Occipital lobe (tissue), 3 donors: ENCODE measurements at places on chromosomes 3 and 15. TPM values are rescaled to one million over a fixed set of nuclear protein-coding genes. Genes with fewer than 3 reads are reported as not detected.

GRCh38 chr3:190227064-190227463 is 95.2 kb downstream of the CLDN1 start:
- DNase-seq, result no peak

GRCh38 chr3:159584421-159584820 is 404.2 kb upstream of the IL12A start:
- DNase-seq, result no peak

- no peak for DNase-seq
Observed at GRCh38 chr3:156602424-156602823, 47.5 kb upstream of the SSR3 start.

DNA sequence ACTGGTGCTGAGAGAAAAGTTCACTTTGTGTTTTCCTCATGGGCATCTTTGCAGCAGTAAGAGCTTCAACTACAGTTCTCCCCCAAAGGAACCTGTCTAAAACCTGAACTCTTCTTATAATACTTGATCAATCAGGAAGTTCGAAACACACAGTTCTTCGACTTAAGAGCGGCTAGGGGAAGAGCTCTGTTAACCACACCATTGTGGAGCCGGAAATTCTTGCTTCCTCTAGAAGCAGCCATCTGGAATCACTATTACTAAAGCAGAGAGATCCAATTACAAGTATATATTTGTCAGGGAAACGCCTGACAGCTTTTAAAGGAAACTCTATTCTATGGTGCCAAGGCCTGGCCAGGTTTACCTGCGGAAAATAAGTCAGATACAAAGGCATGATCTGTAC is 337.3 kb upstream of the CBLB start:
- no peak for DNase-seq

- DNase-seq, result no peak
Observed at GRCh38 chr15:48748535-48748934, 62.3 kb downstream of the CEP152 start.

DNA sequence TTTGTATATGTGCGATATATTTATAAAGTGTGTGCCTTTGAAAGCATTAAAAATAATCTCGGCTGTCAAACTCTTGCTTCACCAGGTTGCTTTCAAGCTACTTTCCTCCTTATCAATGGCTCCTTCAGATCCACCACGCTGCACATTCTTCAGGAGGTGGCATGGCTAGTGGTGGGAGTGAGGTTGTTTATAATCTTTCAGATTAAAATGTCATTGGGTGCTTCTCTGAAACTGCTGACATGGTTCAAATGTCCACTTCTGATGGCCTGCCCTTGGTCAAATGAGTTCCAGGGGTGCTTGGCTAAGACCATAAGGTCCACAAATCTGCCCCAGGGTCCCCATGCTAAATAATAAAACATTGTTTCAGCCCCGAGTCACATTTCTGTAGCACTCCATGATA is 36.7 kb downstream of the ARHGAP31 start:
- DNase-seq, result no peak

GRCh38 chr3:120597445-120598049 is 1.4 kb downstream of the NDUFB4 start:
- no peak for DNase-seq

- DNase-seq, result no peak
Observed at GRCh38 chr3:122936986-122937385, 90.6 kb downstream of the SEMA5B start.

DNA sequence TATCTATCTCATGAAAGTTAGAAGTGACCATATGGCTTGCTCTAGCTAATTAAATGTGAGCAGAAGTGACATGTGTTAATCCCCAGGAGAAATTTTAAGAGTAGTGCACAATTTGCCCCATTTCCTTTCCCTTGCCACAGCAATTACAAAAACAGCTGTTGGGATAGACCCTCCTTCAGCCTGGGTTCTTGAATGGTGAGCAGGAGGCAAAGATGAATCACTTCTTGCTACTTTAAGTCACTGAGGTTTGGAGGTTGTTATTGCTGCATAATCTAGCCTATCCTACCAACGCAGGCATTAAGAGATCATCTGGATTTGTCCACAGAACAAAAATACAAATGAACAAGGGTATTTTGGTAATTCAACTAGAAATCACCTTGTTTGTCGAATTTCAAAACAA is 51.7 kb upstream of the CAPN7 start:
- no peak for DNase-seq

GRCh38 chr3:112004187-112004586 is 5.5 kb downstream of the TAGLN3 start:
- DNase-seq, result no peak

DNA sequence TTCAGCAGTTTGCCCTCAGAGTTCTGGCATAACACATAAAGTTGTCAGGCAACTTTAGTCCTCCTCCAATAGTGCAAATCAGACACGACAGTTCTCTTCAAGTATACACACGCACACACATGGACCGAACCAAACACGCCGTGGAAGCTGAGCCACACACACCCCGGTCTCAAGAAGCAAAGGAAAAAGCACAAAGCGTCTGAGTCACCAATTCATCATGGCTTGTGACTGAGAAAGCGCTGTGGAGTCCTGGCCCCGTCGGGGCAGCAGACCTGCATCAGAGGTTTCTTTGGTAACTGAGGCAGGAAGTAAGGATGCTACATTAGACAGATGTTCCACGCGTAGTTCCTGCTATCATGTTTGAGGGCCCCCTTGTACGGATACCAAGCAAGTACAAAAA is 85.7 kb downstream of the VGLL4 start:
- DNase-seq, result peak; percentile 32

DNA sequence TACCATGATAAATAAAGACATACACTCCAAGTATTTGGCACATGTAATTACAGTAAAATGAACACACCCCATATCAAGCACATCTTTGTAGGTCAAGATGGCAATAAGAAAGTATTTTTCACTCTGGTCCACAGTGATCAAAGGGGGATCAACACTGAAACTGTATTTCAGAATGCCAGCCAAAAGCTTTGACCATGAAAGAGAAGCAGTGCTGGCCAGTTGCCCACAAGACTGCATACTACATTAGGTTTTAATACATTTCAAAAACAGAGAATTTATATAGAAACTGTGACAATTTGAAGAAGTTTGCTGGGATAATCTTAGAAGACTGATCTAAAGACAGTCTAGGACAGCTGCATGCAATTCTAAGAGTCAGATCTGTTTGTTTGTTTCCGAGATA is 1035.3 kb downstream of the FHIT start:
- DNase-seq, result no peak

GRCh38 chr3:83122774-83123350 is 1361.4 kb upstream of the GBE1 start:
- no peak for DNase-seq

DNA sequence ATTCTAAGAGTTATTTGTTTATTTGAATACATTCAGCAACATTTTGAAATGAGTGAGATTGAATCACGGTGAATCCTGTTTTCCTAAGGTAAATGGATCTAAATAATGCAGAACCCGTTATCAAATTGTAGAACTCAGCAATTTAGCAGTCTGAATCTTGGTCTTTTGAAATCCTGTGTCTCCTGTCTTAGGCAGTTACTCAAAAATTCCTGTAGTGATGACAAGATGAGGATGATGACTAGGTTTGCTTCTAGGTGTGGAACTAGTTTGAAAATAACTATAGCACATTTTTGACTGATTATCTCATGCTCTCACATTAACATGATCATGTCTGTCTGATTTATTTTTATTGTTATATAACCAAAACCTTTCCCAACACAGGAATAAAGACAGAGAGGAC is 115.0 kb downstream of the RAP2B start:
- DNase-seq, result no peak

DNA sequence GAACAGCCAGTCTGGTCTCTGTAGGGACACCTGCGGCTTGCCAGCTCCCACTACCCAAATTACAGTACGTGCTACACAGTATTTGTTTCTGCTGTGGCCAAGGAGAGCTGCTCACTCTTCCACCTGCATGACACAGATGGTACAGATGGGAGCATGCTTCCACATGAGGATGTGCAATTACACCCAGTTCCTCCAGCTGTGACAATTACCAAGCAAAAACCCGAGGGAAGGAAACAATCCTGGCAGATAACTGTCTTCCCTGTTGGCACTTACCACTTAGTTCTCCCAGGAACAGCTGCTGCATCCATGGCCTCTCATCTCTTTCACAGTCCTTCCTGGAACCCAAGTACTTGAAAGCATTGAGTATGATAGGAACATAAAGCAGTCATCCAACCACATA is 34.4 kb downstream of the DET1 start:
- DNase-seq, result no peak

- no peak for DNase-seq
Observed at GRCh38 chr3:126679831-126680666, 24.0 kb upstream of the CHCHD6 start.

DNA sequence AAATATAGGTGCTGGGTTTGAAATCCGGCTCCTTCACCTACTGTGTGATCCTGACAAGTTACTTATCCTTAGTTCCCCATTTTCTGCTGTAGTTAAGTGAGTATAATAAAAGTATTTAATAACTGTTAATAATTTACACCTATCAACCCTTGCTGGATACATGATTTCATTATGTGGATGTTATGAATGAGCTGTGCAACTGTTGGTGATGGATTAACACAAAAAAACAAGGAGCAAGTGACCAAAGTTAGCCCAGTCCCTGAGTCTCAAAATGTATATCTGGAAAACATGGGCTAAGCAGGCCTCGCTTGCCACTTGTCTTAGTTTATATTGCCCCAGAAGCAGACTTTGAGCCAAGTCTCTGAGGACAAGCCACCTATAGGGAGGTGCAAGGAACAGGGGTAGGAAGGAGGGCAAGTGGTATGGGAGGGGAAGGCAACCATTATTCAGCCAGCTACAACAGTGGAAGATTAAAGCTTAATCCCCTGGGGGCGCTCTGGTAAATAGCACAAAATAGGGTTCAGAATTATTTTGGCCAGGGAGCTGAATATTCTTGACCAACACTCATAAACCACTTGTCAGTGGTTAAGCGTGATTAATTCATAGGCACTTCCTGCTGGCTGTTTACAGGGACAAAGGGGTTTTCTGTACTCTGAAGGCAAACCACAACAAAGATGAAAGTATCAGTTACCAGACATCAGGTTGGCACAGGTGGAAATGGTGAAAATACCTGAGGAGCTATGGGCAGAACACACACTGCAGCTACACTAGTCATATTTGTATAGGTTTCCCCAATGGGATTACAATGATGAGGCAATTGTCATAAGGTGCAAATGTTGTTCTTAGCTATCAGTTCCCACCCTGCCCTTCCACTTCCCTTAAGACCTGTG is 76.2 kb downstream of the TRIM42 start:
- DNase-seq, result no peak

DNA sequence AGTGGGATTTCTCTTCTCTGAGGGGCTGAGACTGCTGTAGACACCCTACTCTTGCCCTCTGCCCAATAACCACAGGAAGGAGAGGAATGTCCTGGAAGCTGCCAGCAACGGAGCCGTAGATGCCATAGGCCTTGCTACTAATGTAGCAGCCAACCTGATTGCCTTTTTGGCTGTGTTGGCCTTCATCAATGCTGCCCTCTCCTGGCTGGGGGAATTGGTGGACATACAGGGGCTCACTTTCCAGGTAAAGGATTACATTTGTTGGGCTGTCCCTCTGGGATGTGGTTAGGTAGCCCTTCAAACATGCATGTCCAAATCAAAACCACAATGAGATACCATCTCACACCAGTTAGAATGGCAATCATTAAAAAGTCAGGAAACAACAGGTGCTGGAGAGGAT is 16.1 kb downstream of the SLC28A2 start:
- DNase-seq, result no peak

- no peak for DNase-seq
Observed at GRCh38 chr15:48132874-48133273, 12.1 kb downstream of the SLC24A5 start.

DNA sequence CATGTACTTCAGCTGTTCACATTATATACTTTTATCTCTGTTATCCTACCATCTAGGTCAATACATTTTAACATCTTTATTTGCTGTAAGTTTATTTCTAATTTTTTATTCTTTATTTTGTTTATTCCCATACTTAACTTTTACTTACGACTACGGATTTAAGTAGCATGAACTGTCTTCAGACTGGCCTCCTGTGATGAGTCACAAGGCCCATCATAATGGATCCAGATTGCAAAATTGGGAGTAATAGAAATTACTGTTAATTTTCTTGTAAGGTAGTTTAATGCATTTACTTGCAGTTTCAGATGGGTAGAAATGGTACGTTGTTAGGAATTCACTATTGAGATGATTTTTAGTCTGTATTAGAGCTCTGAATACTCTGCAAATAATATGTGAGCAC is 45.9 kb downstream of the PPARG start:
- DNase-seq, result no peak

DNA sequence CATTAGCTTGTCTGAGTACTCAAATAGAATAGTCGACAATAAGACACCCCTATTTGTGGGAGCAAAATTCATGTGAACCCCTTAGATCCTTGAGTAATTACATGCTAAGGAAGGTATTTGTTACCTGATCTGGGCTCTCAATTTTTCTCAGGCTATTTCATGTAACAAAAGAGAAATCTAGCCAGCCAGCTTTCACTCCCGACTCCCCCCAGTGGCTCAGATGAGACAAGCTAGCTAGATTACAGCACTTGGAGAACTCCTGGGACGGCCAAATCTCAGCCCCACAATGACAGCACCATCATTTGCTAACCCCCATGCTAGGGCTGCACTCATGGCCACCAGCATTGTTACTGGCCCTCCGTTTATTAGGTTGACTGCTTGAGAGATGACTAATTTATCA is 41.3 kb downstream of the GLDN start:
- DNase-seq, result no peak

DNA sequence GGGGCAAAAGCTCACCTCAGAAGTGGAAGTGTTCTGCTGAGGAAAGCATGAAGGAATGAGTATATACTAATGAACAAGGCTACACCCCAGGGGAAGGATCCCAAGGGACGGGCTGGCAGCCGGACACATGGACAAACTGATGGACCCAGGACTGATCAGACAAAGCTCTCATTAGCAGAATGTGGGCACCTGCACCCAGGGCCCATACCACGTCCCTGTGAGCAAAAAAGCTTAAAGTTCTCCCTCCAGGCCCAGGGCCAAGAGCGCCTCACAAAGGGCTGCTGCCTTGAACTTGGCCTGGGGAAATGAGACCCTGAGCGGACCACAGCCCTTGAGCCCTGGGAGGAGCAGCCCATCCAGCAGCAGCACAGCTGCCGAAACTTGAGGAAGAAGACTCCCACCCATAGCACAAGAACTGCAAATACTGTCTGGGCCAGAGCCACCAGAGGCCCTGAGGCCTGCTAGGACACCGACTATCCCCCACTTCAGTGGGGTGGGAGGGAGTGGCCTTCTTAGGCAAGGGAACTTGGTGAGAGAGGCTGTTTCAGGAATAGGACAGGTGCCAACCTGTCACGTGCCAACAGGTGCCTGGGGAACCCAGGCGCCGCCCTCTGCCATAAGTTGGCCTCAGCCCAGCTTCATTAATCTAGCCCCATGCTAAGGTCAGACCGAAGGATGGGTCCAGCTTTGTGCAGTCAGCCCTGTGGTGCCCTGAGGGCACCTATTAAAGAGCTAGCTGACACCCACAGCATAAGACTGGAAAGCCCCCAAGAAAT is 2.3 kb upstream of the GMPPB start:
- no peak for DNase-seq

Gene GATM
- total RNA-seq, result 150 TPM

Gene C3orf49
- not detected for total RNA-seq

Gene SLC28A2
- not detected for total RNA-seq

Gene RGMA
- 8.1 TPM for total RNA-seq

Gene THRB
- total RNA-seq, result 44.5 TPM

Gene HRG
- not detected for total RNA-seq

Gene FBXW12
- total RNA-seq, result 2.5 TPM

Gene SRGAP3
- total RNA-seq, result 89.5 TPM

Gene CCR9
- 0.16 TPM for total RNA-seq

Gene ADCY5
- 30.7 TPM for total RNA-seq

Gene KLF15
- 2.8 TPM for total RNA-seq

Gene NLGN1
- total RNA-seq, result 126 TPM

Gene RUBCN
- total RNA-seq, result 29.3 TPM

Gene SLC38A3
- total RNA-seq, result 5.0 TPM
